ENCODE measurements at places on chromosomes 5 and 9.

DNA sequence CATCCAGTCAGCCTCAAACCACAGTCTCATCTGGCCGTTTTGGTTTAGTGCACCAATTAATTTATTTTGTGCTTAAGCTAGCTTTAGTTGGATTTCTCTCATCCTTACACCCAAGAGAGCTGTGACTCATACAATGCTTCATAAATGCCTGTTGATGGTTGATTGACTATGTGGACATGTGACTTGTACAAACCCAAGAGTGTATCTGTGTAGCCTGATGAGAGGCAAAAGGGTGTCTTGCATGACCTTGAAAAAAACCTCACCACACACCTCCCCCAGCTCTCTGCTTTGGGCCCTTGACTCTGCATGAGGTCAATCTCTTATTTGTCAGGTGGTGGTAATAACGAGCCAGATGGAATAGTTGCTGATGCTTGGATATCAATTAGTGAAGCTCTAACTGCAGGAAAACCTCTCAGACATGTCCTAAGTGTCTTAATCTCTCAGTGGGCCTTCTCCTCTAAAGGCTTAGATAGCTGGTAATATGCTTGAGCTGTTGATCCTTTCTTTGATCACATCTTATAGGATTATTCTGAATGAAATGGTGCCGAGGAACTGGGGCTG is 10.6 kb upstream of the GLRA1 start:
- DNase-seq, result no peak

GRCh38 chr5:144131261-144131660 is 39.2 kb downstream of the YIPF5 start:
- no peak for DNase-seq

- no peak for DNase-seq
These were observed 38.8 kb upstream of the RGMB start for GRCh38 chr5:98734646-98735045.

GRCh38 chr9:38697776-38698300 is 22.1 kb downstream of the FAM240B start:
- no peak for DNase-seq

DNA sequence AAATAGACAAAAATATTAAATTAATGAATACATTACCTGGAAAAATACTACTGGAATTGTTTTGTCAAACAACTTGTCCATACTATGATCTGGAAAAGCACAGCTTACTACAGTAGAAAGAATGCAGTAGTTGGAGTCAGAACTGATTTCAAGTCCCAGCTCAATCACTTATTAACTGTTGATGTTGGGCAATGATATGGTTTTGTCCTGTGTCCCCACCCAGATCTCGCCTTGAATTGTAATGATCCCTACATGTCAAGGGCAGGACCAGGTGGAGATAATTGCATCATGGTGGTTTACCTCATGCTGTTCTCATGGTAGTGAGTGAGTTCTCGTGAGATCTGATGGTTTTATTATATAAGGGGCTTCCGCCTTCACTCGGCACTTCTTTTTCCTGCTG is 247.5 kb downstream of the CD180 start:
- DNase-seq, result no peak

DNA sequence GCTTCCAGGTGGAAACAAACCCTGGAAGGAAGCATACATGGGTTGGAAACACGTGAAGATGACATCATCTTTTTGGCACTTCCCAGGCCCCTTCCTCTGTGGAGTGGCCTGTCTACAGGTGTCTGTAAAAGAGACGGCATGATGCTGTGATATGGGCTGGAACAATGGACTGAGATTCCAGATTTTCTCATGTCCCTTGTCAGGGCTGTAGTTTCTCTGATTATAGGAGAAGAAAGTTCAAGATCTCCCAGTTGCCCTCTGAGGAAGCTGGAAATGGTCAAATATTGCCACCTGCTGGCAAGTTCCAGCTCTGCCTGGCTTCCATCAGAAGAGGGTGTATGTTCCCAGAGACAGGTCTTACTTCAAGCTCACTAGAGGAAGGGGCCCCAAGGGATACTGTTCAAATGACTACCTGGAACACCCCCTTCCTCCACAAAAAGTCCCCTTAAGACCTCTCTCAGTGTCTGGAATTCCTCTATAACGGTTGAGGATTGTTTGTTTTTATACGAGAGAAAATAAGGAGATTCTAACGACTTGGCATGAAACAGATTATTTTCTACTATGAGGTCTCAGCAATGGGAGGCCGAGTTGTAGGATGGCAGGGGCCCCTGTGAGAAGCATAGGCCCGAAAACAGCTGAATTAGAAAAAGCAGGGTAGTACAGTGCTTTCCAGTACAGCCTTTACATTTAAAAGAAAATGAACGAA is 7.3 kb upstream of the ANXA6 start:
- peak; percentile 84 for DNase-seq

- DNase-seq, result peak; percentile 70
These were observed 3.6 kb upstream of the FST start for GRCh38 chr5:53476531-53477480.

DNA sequence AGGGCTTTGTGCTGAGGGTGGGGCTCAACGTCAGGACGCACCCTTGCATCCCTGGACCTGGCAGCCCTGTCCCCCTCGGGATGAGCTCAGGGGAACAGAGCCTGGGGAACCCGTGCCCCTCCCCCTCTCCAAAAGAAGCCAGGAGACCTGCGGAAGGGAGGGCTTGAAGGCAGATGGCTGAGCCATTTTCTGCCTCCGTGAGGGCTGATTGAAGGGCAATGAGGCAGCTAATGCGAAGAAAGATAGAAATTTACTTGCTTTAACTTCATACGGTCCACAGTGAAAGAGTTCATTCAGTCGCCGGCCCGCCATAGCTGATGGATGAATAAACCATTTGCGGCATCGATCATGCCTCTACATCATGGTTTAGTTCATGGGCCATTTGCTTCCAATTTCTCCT is 28.8 kb downstream of the ASS1 start:
- DNase-seq, result no peak

GRCh38 chr9:124558777-124559470 is 51.7 kb upstream of the NR5A1 start:
- no peak for DNase-seq

DNA sequence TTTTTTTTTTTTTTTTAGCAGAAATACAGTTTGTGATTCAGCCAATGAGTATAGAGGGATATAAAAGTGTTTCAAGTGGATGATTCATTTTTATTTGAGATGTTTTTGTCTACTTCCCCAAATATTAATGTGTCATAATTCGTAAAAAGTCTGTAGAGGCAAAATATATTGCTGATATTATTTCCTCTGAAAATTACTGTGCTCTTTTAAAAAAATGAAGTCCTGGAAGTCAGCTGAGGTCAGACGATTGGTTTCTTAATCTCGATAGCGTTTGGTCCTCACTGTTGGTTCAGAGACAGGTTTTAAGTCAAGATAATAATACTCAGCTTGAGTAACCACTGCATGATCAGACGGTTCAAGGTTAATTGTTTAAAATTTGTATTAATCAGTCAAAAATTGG is 19.5 kb downstream of the IL9 start:
- no peak for DNase-seq

- no peak for DNase-seq
These were observed 517 bp downstream of the KCNN2 start for GRCh38 chr5:114362197-114362976.

DNA sequence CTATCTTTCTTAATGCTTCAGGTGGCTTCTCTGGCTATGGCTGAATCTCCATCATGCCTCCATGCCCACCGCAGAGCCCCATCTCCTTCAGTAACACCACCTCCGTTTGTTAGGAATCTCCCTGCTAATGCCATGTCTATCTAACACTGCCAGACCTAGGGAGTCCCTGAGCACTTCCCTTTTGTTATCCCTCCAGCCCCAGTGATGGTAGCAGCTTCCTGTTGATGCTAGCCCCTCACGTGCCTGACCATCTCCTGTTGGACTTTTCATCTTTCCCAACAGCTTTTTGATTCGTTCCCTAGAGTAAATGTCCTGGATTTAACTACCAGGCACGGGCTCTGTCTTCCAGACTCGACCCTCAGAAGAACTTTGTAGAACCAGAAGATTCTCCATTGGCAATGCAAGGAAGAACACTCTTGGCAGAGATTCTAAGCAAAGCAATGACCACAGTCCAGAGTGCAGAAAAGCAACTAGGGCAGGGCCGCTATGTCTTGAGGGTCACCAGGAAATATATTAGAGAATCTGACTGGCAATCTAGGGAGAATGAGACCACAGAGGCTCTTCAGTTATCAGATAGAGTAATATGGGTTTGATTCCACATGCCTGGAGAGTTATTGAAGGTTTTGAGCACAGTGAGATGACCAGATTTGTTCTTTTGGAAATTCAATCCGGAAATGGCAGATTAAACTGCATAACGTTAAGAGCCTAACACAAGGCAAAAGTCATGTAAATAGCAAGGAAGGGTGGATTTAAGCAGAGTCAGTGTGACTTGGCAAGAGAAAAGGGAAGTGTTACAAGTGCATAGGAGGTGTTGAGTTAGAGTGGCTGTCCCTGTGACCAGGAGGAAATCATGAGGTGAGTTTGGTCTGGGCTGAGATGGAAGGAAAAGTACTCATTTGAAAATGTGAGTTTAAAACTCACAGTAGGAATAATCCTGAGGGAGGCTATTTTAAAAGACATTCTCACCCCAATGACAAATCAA is 555.2 kb downstream of the ACTL7B start:
- DNase-seq, result peak; percentile 36

GRCh38 chr9:37953775-37954437 is 50.0 kb upstream of the SLC25A51 start:
- DNase-seq, result no peak

GRCh38 chr5:149798466-149798865 is 68.4 kb downstream of the PPARGC1B start:
- no peak for DNase-seq

- DNase-seq, result no peak
These were observed 2385.2 kb upstream of the C9orf72 start for GRCh38 chr9:29958469-29958868.

DNA sequence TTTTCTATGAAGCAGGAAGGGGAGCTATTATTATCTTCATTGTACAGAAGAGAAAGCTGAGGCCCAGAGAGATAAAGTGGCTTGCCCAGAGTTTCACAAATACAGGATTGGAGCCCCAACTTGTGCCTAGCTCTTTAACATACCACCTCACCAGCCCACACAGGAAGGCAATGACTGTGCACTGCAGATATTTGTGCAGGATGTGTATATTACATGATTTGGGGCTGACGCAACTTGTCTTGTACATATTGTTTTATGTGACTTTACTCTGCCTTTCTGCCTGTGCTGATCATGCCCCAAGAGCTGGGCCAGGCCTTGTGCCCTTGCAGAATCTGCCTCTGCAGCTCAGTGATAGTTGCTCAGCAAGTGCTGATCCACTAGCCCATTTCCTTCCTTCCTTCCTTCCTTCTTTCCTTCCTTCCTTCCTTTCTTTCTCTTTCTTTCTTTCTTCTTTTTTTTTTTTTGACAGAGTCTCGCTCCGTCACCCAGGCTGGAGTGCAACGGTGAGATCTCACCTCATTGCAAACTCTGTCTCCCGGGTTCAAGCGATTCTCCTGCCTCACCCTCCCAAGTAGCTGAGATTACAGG is 106.6 kb upstream of the TBCA start:
- no peak for DNase-seq

DNA sequence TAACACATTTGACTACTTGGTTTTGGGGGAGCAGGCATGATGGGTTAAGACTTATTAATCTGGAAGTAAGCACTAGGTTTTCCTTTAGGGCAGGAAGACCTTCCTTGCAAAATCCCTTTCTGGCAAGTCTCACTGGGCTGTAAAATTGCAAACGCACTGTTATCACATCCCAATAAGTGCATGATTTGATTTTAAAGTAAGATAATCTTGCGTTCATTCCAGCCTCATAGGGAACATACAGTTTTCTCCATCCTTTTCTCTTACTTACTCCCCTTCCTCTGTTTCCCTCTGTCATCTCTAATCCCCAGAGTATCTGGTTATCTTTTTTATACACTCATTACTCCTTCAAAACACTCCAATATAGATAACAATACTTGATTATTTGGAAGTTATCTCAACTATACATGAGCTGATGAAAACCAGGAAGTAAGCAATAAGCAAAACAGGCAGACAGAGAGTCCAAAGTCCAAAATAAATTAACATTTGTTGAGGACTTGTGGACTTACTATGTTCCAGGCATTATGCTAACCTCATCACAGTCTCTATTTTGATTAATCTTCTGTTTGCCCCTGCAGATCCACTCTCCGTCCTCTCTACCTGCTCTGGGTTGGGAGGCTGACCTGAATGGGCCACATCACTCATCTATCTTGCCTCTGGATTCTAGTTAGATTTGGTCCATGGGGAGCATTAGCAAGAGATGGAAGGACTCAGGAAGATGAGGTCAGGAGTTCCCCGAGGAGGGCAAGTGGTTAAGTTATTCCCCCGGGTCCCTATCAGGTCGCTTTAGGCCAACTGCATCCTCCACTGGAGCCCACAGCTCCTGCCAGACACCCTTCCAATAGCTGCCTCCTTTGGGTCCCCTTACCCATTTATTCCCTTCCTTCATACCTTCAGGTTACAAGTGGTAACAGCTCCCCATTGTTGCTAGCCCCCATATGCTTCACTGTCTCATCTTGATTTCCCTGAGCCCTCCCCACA is 60.2 kb downstream of the SLC22A5 start:
- no peak for DNase-seq

- DNase-seq, result no peak
These were observed 181.3 kb upstream of the TUT7 start for GRCh38 chr9:86535406-86535915.

DNA sequence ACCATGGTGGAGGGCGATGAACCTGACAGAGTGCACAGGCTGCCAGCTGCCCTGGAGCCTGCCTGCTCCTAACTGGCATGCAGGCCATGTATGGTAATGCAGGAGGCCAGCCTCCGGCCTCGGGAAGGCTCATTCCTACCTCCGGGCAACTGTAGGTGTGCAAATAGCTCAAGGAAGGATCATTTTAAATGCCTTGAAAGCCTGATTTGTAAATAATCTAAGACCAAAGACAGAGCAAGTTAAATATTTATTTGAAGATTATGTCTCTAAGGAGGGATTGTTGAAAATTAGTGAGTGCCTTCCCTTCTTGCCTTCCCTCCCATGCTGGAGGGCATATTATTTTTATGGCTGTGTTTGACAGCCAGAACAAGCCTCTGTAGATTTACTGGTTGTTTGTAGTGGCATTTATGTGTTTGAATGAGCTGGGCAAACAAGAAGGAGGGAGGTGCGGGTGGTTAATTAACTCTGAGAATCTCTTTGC is 285.7 kb upstream of the TUT7 start:
- no peak for DNase-seq

GRCh38 chr9:110129425-110129824 is 78.5 kb downstream of the C9orf152 start:
- DNase-seq, result no peak

- no peak for DNase-seq
These were observed 163.7 kb downstream of the COL23A1 start for GRCh38 chr5:178426326-178427130.

All from pons (tissue), 1 donor.